HuH-7 (cell line): ENCODE measurements at places on chromosomes 7 and 10.

- no peak for DNase-seq
Observed at GRCh38 chr7:132353936-132354335, 222.3 kb downstream of the PLXNA4 start.

- DNase-seq = no peak
Observed at GRCh38 chr10:35210961-35211360, 84.3 kb downstream of the CREM start.

DNA sequence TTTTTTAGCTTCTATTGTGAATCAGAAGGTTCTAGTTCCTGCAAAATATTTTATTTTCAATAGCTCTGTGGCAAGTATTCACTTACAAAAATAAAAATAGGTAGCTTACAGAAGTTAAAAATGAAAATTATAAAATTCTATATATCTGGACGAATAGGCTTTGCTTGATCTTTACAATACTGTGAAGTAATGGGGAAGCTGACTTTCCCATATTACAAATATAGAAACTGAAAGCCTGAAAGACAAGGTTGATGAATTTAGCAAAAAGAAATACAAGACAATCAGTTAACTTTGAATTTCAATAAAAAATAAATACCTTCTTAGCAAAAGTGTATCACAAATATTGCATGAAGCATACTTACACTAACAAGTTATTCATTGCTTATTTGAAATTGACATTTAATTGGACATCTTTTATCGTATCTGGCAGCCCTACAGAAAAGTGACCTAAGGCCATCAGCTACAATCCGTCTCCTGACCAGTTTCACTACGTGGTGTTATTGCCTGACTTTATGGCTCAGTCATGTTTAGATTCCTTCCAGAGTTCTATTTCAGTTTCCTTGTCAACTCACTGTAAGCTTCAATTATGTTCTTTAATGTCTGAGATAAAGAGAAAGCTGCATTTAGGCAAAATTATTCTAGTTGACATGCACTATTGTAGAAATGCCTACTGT, 310.5 kb upstream of the HGF start:
- no peak for DNase-seq

GRCh38 chr10:2208106-2208505, 470.8 kb upstream of the ADARB2 start:
- no peak for DNase-seq

GRCh38 chr7:1311406-1312135, 78.9 kb downstream of the UNCX start:
- no peak for DNase-seq

- DNase-seq = no peak
Observed at GRCh38 chr7:41051535-41051934, 651.4 kb downstream of the INHBA start.

- no peak for DNase-seq
Observed at GRCh38 chr7:142856565-142857245, 1.8 kb downstream of the EPHB6 start.
